Aorta (tissue), 5 donors: ENCODE measurements at places on chromosomes 11 and 22.

DNA sequence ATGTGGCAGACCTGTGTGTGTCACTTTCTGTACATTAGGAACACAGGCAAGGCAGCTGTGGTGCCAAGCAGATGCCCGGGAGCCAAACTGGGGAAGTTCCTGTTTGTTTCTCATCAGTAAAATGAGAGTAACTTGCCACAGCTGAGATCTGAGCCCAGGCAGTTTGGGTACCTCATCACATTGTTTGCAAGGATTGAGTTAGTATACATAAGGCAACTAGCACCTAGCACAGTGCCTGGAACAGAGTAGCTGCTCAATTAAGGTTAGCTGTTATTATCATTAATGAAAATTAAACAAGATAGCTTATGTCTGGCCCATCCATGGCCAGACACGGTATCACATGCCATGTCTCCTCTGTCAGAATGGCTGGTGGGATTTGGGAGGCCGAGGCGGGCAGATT is 7.8 kb downstream of the SOX10 start:
- DNase-seq = no peak

GRCh38 chr11:125401746-125402145 is 94.3 kb downstream of the FEZ1 start:
- no peak for DNase-seq

- DNase-seq = no peak
Observed at GRCh38 chr11:74195828-74196227, 24.7 kb downstream of the PPME1 start.

DNA sequence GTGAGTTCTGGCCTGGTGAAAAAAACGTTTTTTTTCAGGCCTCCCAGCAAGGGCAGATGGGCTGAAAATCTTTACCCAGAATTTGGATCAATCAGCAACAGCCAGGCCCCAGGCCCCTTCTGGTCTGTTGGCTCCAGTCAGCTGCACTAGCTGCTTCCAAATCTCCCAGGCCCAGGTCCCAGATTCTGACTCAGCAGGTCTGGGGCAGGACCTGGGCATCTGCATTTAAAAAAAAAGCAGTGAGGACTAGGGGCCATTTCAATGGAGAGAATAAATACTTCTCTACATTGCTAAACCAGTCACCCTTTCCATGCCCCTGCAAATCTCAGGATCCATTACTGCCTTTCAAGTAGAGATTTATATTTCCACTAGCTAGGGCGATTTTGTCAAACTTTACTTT is 4.3 kb downstream of the SLC15A3 start:
- DNase-seq = peak; percentile 47

- no peak for DNase-seq
Observed at GRCh38 chr11:132493801-132494200, 1038.5 kb downstream of the OPCML start.

- DNase-seq = peak; percentile 41
Observed at GRCh38 chr22:47406180-47406834, 643.9 kb downstream of the TBC1D22A start.

DNA sequence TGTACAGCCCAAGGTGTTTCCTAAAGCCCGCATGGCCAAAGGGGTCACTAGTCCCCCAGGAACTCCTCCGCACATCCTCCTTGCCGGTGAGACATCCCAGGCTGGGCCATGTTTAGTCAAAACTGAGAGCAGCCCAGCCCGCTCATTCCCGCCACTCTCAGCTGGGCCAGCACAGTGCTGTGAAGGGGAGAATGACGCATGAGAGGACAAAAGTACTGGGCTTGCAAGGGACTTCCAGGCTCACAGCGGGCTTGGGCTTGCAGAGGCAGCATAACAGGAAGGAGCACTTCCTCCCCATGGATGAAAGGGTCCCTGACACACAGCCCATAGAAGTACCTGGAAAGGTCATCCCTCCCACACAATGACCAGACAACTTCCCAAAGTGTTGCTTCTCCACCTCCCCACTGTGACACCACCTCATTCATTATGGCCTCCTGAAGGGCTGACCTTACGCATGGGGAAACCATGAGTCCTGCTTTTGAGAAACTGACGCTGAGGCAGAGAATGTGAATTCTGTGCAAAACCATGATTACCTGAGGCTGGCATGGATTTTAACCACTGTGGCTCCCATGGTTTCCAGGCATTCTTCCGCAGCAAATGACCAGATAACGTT is 19.1 kb downstream of the ETS1 start:
- DNase-seq = peak; percentile 59

GRCh38 chr11:110044226-110044968 is 48.8 kb upstream of the ZC3H12C start:
- DNase-seq = no peak

GRCh38 chr11:117910525-117910924 is 18.7 kb downstream of the TMPRSS13 start:
- DNase-seq = no peak

- no peak for DNase-seq
Observed at GRCh38 chr11:126082251-126083109, 19.8 kb upstream of the CDON start.

DNA sequence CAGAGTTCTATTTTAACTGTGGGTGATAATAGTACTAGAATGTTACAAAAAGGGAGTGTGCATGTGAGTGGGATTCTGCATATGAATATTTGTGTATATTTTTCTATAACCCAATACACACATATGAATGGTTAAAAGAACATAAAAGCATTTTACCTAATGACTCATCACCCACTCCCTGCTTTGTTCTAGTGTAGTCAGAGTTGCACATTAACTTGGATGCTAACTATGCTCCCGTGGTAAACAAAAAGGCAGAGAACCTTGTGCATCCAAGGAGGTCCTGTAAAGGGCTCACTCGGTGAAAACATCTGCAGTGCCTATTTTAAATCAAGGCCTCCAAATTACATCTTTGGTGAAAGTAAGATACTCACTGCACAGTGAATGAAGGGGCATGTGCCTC is 1289.4 kb downstream of the LRRC4C start:
- DNase-seq = no peak

DNA sequence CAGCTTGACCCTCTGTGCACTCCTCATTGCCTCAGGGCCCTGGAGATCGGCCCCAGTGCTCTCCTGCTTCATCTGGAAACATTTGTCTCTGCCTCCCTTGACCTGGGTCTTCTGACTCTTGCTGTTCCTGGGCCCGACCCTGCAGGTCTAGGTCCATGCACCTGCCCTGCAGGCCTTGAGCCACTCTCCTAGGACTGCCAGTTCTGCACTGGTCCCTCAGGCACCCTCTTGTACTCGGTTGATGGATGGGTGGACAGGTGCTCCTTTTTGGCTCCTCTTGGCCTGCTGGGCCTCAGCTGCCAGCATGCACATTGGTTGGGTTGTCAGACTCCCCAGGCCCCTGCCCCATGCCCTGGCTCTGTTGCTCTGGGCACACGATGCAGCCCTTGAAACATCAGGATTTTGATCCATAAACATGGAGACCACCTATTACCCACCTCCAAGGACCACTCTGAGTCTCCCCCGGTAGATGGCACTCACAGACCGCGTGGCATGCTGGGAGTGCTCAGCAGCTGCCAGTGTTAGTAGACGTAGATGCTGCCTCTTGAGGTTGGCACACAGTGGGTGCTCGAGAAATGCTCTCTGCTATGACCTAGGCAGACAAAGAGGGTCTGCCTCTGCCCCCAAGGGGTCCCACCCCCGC is 20.2 kb upstream of the ACR start:
- no peak for DNase-seq

GRCh38 chr22:37659897-37660708 is 1.6 kb downstream of the PDXP start:
- DNase-seq = no peak

GRCh38 chr11:62150887-62151736 is 27.3 kb downstream of the INCENP start:
- peak; percentile 12 for DNase-seq

DNA sequence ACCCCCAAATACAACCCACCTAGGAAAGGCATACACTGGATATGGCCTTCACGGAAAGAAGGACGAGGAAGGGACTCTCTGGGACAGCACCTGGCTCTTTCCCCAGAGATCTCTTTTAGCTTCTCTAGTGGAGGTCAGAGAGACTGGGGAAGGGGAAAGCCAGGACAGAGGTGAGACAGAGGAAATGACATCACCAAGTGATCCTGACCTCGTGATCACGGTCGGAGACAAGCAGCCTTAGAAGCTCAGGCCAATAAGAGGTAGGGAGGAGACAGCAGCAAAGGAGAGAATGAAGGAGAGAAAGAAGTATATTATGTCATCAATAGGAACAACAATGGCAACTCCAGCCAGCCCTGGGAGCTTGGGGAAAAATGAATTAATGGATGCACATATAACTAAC is 15.4 kb upstream of the TMPRSS13 start:
- DNase-seq = no peak

DNA sequence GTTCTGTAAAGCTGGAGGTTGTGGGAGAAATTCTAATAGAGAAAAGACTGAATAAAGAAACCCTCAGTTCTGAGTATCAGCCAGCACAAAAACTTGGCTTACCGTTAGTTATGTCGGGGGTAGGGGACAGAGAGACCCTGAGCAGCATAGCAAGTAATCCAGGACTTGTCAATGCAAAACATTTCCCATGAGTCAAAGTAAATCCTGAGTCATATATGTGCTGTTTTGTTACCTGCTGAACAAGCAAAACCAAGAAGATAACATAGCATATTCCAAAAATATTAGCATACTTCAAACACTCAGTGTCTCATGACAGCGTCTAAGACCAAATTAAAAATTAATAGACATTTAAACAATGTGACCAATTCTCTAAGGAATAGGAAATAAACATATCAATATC is 75.1 kb upstream of the LUZP2 start:
- no peak for DNase-seq

DNA sequence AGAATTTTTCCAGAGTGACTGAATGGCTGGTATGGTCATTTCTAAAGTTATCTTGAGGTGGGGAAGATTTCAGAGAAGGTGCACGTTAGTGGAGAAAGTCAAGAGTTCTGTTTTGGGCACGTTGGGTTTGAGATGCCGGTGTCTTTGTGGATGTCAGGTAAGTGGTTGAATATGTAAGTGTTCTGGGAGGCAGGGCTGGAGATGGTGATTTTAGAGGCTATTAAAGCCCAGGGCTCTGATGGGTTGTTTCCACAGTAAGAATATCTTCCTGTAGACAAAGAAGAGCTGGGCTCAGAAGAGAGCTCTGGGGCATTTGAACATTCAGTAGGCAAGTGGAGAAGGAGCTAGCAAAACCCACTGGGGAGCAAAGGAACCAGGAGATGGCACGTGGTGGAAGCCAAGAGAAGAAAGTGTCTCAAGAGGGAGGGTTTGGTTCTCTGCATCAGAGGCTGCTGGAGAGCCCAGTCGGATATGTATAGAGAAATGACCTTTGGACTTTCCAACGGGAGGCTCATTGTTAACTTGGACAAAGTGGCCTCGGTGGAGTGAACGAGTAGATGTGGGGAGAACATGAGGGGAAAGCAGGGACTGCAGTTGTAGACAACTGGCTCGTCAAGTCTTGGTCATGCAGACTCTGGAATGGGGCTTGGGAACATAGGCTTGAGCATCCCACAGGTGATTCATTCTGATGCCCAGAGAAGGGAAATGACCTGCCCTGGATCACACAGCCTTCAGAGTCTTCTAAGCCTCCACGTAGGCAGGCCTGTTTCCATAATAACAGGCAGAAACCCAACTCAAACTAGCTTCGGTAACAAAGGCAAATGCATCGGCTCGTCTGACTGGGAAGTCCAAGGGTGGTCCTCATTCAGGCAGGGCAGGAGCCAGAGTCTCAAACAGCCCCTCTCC is 98.4 kb upstream of the PARVA start:
- DNase-seq = no peak

GRCh38 chr11:134916421-134917213 is 504.6 kb upstream of the B3GAT1 start:
- DNase-seq = no peak

- no peak for DNase-seq
Observed at GRCh38 chr22:37012262-37012904, 6.9 kb downstream of the TST start.

GRCh38 chr11:86181379-86181778 is 63.2 kb upstream of the EED start:
- DNase-seq = no peak

DNA sequence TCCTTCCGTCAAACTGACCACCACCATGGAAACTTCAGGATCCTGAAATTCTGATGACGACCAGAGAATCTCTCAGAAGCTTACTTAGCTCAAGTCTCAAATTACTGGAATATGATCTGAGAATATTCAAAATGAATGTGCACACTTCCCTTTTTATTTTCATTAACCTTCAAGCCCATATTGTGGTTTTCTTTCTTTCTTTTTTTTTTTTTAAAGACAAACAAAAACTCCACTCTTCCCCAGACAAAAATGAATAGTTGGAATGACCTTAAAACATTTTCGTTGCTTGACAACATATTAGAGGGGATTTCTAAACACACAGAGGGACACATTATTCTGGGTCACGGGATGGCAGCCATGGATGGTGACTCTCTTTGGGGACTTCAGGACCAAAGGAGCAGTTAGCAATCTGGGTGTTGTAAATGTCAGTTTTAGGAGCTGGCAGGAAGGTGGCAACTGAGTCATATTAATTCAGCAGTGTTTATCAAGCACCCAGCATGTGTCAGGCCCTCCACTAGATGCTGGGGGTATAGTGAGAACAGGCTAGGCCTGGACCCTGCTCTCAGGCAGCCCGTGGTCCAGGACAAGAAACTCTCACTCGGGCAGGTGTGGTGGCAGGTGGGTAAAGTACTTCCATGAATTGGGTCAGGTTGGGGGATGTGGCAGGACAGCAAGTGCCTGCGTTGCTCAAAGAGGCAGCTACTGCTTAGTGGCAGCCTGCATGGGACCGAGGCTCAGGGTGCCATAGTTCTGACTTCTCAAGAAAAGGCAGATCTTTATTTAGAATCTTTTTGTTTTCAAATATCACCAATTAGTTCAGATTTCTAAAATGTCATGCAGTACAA is 126.1 kb downstream of the HIPK3 start:
- no peak for DNase-seq

- DNase-seq = no peak
Observed at GRCh38 chr22:42207918-42208317, 62.5 kb downstream of the TCF20 start.

DNA sequence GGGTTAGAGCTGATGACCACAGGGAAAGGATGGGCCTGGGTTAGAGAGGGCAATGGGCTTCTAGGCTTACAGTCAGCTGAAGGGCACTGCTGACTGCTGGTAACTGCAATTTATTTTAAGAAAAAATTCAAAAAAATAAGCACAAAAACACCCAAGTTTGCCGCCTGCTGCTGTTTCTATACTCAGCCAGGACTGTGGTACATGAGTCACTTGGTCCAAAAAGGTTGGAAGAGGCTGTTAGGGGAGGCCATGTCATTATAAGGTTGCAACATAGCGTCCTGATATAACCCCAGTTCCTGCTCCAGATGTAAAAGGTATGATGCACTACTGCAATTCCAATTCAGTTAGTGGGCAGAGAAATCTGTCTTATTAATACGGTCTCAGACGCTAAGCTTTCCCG is 98.9 kb downstream of the ETS1 start:
- DNase-seq = no peak

GRCh38 chr11:128531588-128531987 is 55.8 kb downstream of the ETS1 start:
- no peak for DNase-seq

DNA sequence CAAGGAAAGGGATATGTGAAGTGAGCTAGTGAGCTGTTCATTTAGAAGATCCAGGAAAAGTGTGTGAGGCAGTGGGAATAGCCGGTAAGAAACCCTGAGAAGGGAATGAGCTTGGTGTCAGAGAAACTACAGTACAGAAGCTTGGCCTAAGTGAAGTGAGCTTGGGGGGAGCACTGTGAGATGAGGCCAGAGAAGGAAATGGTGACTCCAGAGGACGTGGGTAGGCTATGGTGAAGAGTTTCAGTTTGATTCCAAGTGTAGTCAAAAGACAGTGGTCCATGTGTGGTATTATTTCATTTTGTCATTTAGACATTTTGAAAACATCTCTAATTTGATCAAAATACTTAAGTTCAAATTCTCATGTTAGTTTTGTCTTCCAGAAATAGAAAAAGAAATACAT is 77.2 kb downstream of the GRK3 start:
- DNase-seq = no peak
